Glomerular endothelial cell (primary cell): ENCODE measurements at places on chromosomes 3 and 15. TPM values are rescaled to one million over a fixed set of nuclear protein-coding genes. Genes with fewer than 3 reads are reported as not detected.

The GOLGA6D gene
- not detected in 2 replicates for total RNA-seq

The GOLGA8S gene
- 0.05 and 0.06 TPM in 2 replicates for total RNA-seq

The PAQR5 gene
- total RNA-seq: 0.29 TPM in 1 of 2 replicates, not detected in the other

The LRRC34 gene
- 0.19 and 2.6 TPM in 2 replicates for total RNA-seq

The TLR9 gene
- not detected in 2 replicates for total RNA-seq

The HYAL2 gene
- 676 and 849 TPM in 2 replicates for total RNA-seq

The ANKUB1 gene
- total RNA-seq: not detected in 2 replicates

The ZNF502 gene
- 2.6 and 3.2 TPM in 2 replicates for total RNA-seq

The P2RY14 gene
- not detected in 2 replicates for total RNA-seq

The GLCE gene
- total RNA-seq: 127 and 158 TPM in 2 replicates

DNA sequence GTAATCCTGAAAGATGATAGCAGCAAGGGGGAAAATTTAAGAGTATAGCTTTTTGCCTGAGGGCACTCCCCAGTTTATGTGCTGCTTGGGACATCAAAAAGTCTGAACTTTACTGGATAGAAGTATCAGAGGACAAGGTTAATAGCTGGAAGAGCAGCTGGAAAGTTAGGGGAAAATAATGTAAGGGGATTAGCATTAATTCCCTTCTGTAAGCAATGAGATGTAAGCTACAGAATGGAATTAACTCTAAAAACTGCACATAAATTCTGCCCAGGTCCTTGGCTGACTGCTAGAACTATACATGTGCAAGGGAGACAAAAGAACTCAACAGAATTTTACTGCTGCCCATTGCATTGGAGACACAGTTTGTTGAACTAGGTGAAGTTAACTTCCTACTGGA lies 55.6 kb downstream of the ATP11B start:
- no peak for DNase-seq

GRCh38 chr15:71660501-71660900 lies 149.9 kb upstream of the NR2E3 start:
- no peak for DNase-seq

DNA sequence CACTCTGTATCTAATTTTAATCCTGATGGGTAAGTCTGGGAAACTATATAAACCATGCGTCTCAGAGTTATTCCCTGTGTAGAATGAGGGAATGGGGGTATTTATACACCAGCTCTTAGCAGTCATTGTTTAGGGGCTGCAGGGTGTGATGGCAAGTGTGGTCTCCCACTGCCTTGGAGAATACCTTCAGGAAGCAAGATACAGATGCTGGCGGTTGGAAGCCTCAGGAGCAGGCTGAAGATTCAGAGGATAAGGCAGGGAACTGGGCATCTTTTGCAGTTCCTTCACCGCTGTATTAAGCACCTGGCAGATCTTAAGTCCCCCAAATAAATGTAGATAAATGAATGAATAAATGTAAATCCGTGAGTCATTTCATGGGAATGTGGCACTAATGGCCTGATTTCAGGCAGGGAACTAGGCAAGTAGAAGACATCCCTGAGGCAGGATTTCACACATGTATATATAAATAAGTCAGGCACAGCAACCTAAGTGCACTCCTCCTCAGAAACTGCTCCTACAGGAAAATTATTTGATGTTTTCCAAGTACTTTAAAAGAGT lies 209.2 kb upstream of the GADL1 start:
- no peak for DNase-seq

DNA sequence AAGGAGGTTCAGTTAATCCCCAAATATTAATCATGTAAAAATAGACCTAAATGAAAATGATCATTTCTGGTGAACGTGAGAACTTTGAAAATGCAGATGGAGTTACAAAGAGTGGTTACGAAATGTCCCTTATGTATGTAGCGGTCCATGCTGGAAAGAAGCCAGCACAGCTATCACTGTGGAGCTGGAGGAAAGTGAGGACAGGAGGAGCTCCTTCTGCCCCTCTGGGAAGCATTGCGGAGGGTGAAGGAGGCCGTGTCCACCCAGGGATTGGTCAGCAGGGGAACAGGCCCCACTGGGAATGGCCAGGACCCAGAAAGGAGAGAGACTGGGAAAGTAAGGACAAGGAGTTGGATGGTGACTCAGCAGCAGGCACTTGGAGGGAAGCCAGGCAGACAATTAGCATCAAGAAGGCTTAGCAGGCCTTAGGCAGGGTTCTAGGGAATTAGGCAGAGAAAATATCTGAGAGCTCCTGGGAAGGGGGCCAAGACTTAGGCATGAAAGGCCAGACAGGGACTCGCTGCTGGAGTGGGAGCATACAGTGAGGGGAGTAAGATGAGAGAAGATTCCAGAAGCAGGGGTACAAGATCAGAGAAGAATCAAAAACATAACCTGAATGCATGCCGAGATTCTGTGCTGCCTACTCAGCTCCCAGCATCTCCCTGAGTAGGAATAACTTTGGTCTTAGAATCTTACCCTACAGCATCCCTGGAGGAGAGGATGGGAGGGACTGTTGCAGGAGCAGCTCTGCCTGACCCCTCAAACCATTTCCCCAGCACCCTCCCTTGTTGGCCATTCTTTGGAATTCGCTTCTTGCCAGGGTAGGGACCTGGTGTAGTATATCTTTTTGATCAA lies 171.0 kb upstream of the UMPS start:
- DNase-seq: no peak

GRCh38 chr3:144031938-144032337 lies 60.3 kb downstream of the DIPK2A start:
- DNase-seq: no peak

- DNase-seq: no peak
Observed at GRCh38 chr3:142077155-142077858, 72.0 kb downstream of the TFDP2 start.

DNA sequence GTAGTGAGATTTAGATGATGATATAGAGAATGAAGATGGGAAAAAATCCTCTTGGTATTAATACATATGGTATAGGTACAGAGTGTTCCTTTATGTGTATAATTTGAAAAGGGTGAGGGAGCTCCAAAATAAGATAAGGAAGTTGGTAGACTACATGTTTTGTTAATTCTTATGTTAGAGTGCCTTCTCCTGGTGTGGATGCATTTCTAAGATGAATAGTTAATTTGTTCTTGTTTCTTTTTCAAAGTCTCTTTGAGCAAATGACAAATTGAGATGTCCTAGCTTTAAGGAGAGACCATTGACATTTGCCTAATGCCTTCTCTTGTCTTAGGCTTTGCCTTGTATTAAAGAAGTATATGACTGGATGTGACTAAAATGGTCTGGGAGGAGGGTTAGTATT lies 34.1 kb downstream of the AKAP13 start:
- no peak for DNase-seq

GRCh38 chr15:100083572-100083971 lies 258.2 kb downstream of the ADAMTS17 start:
- no peak for DNase-seq

- DNase-seq: no peak
Observed at GRCh38 chr3:185145511-185145910, 7.3 kb downstream of the C3orf70 start.

- DNase-seq: no peak
Observed at GRCh38 chr3:12954891-12955650, 113.7 kb upstream of the RPL32 start.

GRCh38 chr15:71251584-71252043 lies 136.3 kb downstream of the THSD4 start:
- no peak for DNase-seq

- DNase-seq: no peak
Observed at GRCh38 chr15:92997821-92998220, 91.2 kb downstream of the RGMA start.

GRCh38 chr15:78989701-78990240 lies 44.9 kb upstream of the CTSH start:
- DNase-seq: no peak

DNA sequence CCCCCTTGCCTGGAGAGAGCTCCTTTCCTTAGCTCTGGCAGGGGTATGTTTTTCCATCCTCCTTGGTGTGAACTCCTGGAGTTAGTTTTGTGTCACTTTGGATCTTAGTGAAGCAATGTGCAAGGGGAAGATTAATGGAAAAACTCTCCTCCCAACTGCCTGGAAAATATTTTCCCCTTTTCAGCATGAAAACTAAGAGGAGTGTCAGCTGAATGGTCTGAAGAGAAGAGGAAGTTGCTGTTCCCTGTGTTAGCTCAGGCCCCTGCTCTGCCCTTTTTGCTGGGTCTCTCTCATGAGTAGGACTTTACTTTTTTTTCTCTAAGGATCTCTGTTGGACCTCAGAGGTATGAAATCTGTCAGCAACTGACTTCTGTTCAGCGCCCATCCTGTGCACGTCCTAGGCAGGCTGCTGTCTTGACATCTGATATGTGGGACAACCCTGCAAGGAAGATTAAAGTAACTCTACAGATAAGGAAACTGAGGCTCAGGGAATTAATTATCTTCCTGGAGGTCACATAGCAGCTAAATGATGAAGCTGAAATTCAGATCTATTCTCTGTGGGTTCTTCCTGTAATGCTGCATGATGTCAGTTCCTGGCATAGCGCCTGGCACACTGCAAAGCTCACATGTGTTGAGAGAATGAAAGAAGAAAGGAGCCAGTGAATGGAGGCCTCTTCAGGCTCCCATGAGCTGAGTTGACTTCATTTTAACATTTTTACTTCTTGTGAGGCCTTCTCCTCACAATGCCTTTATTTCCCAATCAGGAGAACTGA lies 109.7 kb upstream of the GALNT15 start:
- no peak for DNase-seq

GRCh38 chr3:45078910-45079522 lies 52.9 kb downstream of the CLEC3B start:
- no peak for DNase-seq

GRCh38 chr15:61759639-61760038 lies 300.6 kb downstream of the VPS13C start:
- no peak for DNase-seq

DNA sequence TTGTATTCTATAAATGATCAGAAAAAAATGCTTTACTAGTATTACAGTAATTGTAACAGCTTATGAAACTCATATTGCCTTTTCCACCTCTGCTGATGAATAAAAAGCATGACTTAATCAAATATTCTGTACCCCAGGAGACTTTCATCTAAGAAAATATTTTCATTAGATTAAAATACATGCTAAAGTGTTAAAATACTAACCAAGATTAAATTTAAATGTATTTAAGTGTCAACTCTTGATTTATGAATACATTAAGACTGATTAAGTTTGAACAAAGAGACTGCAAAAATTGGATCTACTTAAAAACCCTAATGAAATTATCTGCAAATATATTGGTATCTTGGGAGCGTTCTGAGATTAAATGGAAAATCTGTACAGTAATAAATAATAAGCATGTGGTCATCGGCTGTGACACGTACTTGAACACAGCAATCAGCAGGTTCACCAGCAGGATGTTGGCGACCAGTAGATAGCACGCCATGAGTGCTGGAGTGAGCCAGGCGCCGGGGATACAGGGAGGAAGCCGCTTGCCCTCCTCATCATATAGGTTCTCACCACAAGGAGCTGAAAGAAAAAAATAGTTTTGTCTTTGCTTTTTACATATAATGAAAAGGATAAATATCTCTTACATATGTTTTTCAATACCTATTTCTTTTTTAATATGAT lies 36.6 kb upstream of the MTMR10 start:
- DNase-seq: no peak

DNA sequence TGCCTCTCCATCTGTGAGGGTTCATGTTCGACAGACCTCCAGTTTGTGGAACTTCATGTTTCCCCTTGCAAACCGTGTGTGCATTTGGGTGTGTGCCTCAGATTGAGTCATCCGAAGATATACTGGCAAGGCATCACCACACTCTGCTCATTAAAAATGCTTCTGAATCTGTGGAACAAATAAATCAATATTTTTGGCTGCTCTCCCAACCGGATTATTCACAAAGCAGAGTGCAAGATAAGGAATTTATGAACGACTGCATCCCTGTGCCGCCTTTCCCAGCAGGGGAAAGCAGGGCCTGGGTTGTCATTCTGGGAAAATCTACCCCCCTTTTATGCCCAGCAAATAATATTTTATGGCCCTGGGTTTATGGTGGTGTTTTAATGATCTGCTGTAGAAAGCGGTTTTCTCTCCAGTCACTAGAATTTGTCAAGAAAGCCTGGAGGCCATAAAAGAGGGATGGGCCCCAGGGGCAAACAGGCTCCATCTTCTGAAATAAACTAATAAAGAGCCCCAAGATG lies 4.2 kb upstream of the WNT5A start:
- no peak for DNase-seq

DNA sequence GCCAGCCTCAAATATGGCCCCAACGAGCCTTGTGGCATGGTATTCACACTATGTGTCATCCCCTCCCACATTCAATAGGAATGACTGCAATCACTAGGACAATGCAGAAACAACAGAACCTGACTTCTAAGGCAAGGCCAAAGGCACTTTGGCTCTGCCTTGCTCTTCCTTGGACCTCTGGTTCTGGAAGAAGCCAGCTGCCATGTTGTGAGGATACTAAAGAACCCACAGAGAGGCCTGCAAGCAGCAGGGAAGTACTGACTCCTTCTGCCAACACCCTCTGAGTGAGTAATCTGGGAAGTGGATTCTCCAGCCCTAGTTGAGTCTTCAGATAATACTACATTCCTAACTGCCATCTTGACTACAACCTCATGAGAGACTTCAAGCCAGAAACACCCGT lies 64.7 kb downstream of the ADAMTS9 start:
- DNase-seq: no peak

GRCh38 chr3:186207515-186207914 lies 98.6 kb upstream of the ETV5 start:
- no peak for DNase-seq

DNA sequence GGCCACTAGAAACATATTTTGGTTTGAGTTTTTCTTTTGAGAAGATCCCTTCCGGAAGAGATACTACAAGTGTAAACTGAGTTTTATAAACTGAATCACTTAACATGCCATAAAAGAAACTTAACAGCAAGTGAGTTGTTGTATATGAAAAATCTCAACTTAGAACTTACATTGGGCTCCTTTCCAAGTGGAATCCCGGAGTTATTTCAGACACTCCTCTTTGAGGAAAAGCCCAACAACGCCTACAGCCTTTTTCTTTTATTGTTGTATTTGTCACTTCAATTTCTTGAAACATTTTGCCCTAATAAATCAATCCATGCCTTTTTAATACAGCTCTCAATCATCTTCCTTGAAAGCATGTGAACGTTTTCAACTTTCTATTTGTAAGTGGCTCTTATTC lies 137.3 kb downstream of the FEZF2 start:
- no peak for DNase-seq
